Stimulated activated CD4-positive, alpha-beta T cell treated with anti-CD3 and anti-CD28 coated beads, Interleukin-4, amount 100 ng/mL, for 48 hours (primary cell): ENCODE measurements at places on chromosomes 2 and 18.

DNA sequence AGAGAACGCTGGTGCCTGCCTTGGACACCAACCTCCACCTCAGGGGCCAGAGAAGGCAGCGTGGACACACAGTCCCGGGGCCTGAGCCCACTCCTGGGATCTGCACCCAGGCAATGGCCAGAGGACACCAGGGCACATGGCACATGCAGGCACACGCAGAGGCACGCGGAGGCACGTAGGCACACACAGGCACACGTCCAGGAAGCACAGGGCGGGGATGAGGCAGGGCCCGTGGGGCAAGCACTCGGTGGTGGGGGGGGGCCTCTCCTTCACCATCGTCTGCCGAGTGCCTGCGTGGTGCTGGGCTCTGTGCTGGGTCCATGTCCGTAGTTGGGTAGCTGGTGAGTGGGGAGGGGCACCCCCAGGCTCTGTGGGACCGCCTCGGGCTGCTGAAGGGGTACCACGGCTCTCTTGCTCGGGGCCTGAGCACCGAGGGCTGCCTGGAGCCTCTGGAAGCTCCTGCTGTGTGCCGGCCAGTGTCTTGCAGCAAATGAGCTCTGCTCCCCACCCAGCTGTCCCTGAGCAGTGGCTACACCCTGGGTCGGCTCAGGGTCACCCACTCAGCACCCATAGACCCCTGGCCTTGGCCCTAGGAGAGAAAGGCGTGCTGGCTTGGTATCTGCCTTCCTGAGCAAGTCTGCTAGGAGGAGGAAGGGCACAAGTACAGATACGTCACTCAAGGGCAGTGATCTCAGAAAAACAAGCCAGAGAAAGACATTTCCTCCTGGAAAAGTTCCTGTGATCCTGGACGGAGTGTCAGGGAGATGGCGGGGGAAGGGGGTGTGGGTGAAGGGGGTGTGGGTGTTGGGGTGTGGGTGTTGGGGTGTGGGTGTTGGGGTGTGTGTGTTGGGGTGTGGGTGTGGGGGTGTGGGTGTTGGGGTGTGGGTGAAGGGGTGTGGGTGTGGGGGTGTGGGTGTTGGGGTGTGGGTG is 26.4 kb downstream of the RTP5 start:
- DNase-seq: no peak

GRCh38 chr18:14930076-14930475 is 182.1 kb downstream of the ANKRD30B start:
- no peak for DNase-seq

- no peak for DNase-seq
These were observed 177.2 kb downstream of the THADA start for GRCh38 chr2:43418680-43419079.

- no peak for DNase-seq
These were observed 63.9 kb downstream of the PPP4R1 start for GRCh38 chr18:9550429-9550828.

GRCh38 chr2:234458466-234458865 is 38.4 kb downstream of the ARL4C start:
- DNase-seq: no peak

DNA sequence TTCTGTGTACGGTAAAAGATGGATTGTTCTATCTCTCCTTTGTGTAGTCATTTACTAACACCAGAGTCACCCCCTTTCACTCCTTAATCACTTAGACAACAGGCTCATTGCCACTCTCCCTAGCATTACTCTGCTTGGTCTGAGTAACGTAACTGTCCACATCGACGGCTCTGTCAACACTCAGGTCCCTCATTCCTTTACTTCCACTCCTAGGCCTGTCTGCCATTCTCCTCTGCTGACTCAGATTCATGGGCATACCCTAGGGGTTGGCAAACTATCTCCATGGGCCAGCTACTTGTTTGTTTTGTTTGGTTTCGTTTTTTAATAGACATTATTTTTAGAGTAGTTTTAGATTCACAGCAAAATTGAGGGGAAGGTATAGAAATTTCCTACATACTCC is 243.9 kb downstream of the NR4A2 start:
- DNase-seq: no peak

GRCh38 chr2:219477179-219477578 is 21.5 kb upstream of the GMPPA start:
- no peak for DNase-seq

GRCh38 chr2:196274387-196274809 is 103.0 kb upstream of the STK17B start:
- no peak for DNase-seq

DNA sequence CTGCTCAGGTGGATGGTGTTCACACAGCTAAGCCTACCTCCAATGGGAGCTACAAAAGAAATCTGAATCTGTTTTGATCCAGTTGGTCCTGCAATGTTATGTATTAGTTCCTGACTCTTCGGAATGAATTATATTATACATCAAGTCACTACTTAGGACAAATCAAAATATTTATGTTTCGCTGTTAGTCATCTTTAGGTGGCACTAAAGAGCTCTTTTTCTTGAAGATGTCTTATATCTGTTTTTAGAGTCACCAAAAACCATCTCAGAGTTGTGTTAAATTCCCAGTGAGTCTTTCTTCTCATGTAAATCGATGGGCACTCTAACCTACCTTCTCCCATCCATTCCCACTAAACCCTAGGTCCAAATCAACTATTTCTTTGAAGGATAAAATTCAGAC is 2.2 kb downstream of the DNER start:
- DNase-seq: no peak

DNA sequence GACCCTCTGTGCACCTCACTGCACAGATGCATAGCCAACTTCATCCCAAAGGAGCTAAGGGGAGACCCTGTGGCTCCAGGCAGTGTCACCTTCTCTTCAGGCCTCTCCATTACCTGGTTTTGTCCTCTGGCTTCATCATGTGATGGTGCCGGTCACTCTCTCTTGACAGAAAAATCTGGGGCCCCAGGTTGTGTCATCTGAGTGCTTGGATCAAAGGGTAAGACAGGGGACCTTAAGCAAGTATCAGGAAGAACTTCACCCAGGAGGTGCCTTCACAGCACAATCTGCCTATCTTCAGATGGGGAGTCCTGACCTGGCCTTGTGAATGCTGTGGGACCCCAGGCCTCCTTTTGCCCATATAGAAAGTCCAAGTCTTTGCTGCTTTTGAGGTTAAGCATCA is 104.4 kb downstream of the POLR1A start:
- no peak for DNase-seq

DNA sequence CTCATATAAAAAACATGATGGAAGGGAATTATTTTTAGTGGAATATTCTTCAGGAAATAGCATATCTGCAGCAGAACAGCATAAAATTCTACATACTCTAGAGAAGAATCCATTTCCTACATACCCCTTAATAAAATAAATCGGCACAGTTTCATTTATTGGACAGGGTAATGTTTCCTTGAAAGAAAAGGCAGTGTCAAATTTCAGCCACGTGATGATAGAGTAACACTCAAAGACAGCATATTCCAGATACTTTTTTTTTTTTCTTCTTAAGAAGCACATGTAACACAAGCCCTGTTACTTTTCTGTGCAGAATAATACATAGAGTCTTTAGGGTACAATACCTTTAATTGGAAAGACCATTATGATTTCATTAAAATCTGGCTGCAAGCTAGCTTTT is 204.4 kb downstream of the SRBD1 start:
- no peak for DNase-seq

DNA sequence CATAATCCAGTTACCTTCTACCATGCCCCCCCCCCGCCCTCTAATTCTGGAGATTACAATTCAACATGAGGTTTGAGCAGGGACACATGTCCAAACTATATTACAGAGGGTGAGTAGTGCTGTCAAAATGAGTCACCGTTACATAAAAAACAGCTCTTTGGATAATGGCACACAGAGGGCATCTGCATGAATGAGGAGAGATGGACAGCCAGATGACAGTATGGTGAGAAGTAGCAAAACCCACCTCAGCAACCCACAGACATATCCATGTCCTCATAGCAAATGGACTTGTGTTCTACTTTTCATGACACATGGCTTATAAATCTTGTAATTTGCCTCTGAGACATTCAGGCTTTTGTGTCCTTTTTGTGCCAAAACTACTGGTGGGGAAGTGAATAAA is 132.0 kb downstream of the EML6 start:
- no peak for DNase-seq

DNA sequence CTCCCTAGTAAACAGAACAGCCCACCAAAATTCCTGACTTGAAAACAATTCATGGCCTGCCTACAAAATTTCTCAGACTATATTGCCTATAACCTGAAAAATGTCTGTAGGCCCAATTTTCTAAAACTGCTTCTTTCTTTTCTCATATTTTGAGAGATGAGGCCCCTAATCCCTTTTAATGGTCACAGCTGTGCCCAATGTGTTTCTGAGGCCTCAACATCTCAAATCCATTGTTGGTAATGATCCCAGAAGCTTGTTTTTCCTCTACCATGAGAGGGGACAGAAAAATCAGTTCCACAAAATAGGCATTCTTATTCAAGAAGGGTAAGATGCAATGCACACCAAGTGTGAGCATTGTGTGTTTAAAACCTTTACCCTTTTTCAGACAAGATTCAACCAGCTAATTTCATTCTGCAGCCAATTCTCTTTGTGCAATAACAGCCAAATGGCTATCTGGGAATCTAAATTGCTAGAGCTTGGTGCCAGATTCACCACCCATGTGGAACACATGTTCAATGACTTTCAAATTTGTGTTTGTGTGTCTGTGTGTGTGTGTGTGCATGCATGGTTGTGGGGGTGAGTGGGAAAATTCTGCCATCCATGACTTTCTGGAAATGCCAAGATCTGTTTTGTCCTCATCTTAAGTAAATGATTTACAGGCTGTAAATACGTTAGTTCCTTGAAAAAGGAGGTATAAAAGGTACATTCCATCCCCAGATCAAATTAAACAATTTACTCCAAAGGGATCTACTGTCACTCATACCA is 319.5 kb downstream of the TNS1 start:
- no peak for DNase-seq
